ENCODE measurements at places on chromosomes 5 and 9.

- no peak for DNase-seq
These were observed 694.3 kb downstream of the NR2F1-AS1 start for GRCh38 chr5:92886751-92887150.

DNA sequence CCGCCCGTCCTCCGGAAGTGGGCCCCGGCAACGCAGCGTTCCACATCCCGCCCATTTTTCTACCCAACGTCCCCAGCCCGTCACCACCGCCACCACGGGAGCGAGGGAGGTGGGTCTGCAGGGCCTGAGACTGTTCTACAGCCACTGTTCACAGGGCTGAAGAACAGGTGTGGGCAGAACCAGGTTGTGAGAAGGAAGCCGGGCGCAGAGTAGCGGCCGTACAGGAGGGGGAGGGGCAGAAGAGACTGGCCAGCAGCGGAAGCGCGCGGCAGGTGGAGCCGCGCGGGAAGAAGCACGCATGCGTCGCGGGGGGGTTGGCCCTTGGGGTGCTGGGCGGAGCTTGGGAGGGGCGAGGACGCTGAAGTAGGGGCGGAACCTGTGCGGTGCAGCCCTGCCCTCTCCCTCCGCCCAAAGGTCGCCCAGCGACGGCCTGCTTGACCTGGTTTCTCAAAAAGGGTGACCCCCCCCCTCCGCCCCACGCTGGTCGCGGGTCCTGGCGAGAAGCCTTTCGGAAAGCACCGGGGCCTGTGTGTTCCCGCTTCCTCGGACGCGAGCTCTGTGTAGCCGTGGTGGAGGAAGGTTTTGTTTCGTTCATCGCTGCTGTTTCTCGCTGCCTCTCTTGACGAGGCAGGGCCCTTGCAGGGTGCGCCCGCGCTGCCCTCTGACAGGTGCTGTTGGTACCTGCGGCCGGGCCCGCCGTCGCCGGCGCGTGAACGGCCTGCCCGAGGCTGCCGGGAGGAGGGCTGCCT is 7.8 kb upstream of the MGAT1 start:
- peak; percentile 95 for DNase-seq

- no peak for DNase-seq
These were observed 59.4 kb upstream of the GNA14 start for GRCh38 chr9:77707383-77708063.

DNA sequence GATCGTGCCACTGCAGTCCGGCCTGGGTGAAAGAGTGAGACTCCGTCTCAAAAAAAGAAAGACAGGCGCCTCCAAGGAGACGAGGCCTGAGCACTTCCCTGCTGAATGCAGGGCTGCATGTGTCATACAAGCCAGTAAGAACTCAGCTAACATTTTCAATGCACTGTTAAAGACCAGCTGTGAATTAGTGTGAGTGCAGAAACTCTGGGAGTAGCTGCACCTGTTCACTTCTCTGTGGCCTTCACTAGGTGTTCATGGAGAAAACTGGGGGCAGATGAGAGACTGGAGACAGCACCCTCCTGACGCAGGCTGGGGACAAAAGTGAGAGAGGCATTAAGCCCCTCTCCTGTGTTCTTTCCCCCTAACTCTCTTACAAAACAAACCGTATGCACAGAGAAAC is 41.8 kb downstream of the FBXO10 start:
- DNase-seq, result no peak

DNA sequence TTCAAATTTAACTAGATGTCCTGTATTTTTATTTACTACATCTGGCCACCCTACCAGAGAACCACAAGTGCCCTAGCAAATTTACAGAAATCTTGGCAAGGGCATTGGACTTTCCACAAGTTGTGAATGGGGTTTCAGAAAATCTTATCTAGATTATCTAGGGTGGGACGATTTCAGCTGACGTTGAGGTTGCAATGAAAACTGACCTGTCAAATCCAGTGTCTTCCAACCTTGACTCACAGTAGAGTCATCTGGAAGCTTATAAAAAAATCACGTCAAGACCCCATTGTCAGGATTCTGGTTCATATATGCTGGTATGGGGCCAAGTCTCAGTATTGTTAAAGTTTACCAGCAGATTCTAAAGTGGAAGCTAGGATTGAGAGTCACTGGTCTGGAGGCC is 109.6 kb upstream of the ACTBL2 start:
- no peak for DNase-seq

DNA sequence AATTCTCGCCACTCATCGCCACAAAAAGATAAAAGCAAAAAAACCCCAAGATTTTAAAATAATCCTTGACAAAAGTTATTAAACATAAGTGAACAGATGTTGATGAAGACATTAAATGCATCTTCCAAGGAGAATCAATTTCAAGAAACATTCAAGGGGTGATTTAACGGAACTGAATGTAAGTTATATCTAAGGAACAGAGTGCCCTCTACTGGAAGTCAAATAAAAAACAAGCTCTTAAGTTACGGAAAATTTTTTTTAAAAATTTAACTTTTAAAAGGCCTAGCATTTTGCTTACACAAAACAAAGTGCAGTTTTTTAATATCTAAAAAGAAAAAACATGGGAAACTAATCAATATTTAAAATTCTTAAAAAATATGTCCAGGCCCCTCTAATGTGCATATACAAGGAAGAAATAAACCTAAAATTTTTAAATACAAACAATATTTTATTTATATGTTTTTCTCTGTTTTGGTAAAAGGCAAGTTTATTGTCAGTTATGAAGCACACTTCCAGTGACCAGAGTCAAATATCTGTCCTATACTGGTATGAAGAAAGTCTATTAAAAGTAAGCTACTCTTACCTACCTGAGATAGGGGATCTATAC is 28.0 kb downstream of the TEX10 start:
- DNase-seq, result no peak

- no peak for DNase-seq
These were observed 68.2 kb downstream of the HMHB1 start for GRCh38 chr5:143880178-143880577.

DNA sequence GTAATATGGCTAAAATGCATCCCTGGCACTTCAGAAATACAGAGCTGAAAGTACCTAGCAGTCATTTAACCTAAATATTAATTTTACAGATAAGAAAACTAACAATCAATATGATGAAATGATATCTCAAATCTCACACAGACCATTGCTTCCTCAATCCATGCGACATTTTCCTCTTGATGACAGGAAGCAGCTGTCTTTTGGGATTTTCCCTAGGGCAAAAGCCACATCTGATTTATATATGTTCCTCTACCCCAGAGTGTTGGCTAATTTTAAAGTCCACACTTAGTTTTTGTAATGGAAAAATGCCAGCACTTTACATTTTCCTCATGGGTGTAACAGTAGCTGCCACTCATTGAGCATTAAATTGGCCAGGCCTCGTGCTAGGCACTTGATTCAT is 47.7 kb upstream of the ITGA1 start:
- no peak for DNase-seq

- no peak for DNase-seq
These were observed 73.4 kb downstream of the C9orf85 start for GRCh38 chr9:71984831-71985281.

GRCh38 chr9:110049699-110050450 is 158.1 kb downstream of the C9orf152 start:
- DNase-seq, result no peak

- DNase-seq, result no peak
These were observed 155.8 kb upstream of the GRAMD2B start for GRCh38 chr5:126267438-126267837.

DNA sequence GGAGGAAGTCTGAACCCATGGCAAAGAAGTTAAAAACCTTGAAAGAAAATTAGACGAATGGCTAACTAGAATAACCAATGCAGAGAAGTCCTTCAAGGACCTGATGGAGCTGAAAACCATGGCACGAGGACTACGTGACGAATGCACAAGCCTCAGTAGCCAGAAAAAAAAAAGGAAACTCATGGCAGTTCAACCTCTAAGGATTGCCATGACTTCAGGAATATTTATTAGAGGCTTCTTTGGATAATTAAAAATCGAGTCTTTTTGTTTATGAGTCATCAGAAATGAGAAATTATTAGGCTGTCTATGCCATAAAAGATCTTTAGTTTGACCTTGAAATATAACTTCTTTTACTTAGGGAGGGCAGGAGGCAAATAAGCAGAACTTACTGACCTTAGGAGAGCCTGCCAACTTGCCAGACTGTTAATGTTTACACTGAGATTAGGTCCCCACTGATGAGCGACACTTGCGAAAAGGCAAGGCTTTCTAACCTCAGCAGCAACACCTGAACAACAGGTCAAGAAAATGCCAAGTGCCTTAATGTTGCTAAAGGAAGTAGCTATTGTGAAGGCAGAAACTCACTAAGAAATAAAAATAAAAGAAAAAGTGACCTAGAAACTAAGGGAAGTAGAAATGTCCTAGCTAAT is 55.2 kb upstream of the TUSC1 start:
- no peak for DNase-seq

- DNase-seq, result no peak
These were observed 197.1 kb downstream of the ZNF462 start for GRCh38 chr9:107060062-107060461.

- DNase-seq, result no peak
These were observed 13.2 kb downstream of the PDLIM4 start for GRCh38 chr5:132270706-132271105.

- no peak for DNase-seq
These were observed 230.3 kb upstream of the MVB12B start for GRCh38 chr9:126096340-126096739.

DNA sequence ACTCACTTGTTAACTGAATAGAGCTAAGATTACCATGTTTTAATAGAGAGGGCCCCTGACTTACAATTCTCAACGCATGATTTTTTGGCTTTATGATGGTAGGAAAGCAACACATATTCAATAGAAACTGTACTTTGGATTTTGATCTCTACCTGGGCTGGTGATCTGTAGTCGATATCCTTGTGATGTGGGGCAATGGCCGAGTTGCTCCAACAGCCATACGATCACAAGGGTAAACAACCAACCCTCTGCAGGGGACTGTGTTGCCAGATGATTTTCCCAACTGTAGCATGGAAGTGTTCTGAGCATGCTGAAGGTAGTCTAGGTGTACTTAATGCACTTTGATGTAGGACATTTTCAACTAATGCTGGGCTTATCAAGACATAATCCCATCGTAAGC is 36.5 kb downstream of the NSUN2 start:
- DNase-seq, result no peak

DNA sequence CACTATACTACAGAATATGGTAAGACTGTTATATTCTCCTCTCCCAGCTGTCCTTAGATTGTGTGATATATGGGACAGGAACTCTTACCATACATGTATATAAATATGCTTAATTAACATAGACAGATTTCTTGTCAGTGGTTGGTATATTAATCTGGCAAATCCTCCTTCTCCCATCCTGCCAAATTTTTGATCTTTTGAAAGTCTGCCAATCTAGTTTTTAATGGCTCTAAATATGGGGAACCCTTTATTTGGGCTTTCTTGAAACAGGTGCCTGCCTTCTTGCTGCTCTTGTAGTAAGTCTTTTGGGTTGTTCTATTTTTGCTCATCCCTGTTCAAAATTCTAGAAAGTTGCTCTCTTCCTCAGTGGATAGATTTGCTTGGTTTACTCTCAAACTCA is 63.5 kb downstream of the SPATA31D1 start:
- DNase-seq, result no peak

DNA sequence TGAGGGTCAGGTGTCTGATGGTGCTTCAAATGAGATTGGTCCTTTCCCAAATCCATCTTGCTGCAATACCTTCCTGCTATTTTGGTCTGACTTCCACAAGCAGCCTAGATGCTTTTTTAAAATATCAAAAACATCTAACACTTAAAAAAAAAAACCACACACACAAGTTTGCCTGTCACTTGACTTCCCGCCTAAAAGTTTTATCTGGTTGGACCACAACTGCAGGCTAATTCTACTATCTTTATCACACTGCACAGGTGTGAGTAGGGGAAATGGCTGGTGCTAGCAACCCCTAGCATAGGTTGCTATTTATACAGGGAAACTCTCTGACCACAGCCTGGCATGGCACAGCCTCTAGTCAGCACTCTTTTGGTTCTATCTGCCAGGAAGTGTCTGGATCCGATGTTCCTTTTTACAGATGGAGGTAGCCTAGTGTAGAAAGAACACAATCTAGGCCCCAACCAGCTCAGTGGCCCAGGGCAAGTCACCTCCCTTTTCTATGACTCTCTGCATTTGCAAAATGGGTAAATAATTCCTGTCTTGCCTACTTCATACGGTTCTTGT is at the start of gene HEMGN:
Gene HEMGN (minus strand): TSS at position 92 of the 564 bp plus-strand sequence. CDS start 36 bp downstream, at position 56.
- no peak for DNase-seq

DNA sequence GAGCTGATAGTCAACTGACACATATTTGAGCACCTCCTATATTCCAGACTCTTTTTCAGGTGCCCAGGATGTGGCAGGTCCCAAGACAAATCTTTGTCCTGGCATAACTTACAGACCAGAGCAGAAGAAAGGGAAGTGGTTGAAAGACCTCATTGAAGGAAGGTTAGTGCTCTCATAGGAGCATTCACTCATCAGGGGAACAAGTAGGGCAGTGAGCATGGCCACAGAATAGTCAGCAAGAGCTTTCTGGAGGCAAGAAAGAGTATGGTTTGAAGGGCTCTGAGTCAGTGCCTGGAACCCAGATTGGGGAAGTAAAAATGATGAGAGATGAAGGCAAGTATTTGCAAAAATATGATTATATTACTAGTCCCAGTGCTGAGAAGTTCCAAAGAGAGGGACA is 25.0 kb upstream of the ERMP1 start:
- no peak for DNase-seq

DNA sequence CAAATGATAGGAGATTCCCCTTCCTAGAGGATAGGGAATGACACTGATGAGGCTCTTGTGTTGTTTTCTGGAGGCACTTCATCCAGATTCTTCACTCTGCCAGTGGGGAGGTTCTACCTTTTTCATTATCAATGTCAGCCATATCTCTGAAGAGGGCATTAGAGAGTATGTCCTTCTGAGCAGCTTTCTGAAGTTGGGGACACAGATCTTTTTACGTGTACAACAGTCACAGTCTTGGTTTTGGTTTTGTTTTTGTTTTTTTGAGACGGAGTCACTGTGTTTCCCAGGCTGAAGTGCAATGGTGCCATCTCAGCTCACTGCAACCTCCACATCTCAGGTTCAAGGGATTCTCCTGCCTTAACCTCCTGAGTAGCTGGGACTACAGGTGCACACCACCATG is 22.6 kb downstream of the CENPH start:
- DNase-seq, result no peak

DNA sequence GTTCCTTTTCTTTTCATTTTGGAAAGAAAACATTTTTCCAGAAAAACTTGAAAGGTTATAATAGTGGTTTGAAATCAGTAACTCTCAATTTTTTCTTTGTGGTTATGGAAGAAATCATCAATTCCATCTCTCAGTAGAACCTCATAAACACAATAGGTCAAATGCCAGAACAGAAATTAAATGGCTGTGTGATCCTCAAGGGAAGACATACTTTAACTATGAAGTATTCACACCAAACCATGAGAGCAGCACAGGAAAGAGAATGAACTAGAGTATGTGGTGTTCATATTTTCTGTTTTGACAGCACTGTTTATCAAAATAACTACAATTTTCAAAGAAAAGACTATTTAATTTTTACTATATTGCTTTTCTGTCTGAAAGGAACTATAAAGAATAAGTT is 29.7 kb upstream of the EFNA5 start:
- DNase-seq, result no peak
